Left renal cortex interstitium (tissue), 4 donors: ENCODE measurements at places on chromosomes 4 and X. TPM values are rescaled to one million over a fixed set of nuclear protein-coding genes. Genes with fewer than 3 reads are reported as not detected.

Gene TMEM31
- polyA plus RNA-seq: 1.4 TPM

Gene PAGE2
- not detected for polyA plus RNA-seq

Gene C4orf33
- 8.7 TPM for polyA plus RNA-seq

Gene NWD2
- 0.12 TPM for polyA plus RNA-seq

Gene CYTL1
- polyA plus RNA-seq: 9.2 TPM

Gene FATE1
- polyA plus RNA-seq: not detected

DNA sequence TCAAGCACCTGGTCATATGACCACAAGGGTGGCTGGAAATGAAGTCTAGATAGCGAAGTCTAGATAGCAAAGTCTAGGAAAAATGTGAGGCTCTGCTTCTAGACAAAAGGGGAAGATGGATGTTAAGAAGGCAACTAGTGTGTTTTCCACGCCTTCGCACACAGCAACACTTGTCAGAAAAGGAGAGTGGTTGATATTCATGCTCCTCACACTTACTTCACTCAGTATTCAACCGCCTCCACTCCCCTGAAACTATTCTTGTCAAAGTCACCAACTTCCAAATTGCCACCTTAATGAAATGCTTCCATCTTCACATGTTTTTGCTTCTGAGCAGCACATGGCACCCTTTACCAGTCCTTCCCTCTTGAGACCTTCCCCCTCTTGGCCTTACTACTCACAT is 27.7 kb upstream of the DCLK2 start:
- no peak for DNase-seq

DNA sequence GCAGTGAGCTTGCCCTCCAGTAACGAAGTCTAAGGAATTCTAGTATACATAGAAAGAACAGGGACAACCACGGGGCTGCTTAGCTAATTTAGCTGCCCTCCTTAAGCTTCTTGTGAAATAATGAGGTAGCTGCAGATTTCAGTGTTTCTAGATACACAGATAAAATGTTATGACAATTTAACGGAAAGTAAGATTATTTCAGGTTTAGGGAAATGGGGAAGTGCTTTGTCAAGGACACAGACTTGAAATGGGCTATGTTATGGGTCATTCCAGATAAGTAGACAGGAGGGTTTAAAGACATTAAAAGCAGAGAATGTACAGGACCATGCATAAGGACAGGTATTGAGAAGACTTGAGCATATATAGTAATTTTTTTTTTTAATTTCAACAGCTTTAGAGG is 34.2 kb upstream of the ZNF518B start:
- no peak for DNase-seq
